NCI-H1092 (cell line): ENCODE measurements at places on chromosomes 2 and 18.

DNA sequence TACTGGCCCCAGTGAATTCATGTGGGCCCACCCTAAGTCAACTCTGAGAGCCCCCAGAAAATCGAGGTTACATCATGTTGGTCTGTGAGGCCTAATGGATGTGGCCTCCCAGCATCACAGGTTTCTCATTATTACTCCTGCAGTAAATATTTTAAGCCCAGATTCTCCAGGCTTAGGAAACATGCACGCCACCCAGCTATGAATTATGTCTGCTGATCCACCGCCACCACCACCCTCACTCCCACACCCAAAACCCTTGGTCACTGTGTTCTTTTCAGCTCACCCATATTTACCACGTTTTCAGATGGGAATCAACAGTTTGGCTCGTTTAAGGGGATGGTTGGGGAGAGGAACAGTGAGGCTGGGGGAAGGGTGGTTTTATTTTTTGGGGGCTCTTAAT lies 128.6 kb downstream of the NCK2 start:
- no peak for DNase-seq

- no peak for DNase-seq
Observed at GRCh38 chr2:178221556-178221955, 27.2 kb downstream of the OSBPL6 start.

- no peak for DNase-seq
Observed at GRCh38 chr2:64311191-64311910, 142.6 kb upstream of the LGALSL start.

- no peak for DNase-seq
Observed at GRCh38 chr2:85644909-85645308, 23.1 kb downstream of the SFTPB start.

DNA sequence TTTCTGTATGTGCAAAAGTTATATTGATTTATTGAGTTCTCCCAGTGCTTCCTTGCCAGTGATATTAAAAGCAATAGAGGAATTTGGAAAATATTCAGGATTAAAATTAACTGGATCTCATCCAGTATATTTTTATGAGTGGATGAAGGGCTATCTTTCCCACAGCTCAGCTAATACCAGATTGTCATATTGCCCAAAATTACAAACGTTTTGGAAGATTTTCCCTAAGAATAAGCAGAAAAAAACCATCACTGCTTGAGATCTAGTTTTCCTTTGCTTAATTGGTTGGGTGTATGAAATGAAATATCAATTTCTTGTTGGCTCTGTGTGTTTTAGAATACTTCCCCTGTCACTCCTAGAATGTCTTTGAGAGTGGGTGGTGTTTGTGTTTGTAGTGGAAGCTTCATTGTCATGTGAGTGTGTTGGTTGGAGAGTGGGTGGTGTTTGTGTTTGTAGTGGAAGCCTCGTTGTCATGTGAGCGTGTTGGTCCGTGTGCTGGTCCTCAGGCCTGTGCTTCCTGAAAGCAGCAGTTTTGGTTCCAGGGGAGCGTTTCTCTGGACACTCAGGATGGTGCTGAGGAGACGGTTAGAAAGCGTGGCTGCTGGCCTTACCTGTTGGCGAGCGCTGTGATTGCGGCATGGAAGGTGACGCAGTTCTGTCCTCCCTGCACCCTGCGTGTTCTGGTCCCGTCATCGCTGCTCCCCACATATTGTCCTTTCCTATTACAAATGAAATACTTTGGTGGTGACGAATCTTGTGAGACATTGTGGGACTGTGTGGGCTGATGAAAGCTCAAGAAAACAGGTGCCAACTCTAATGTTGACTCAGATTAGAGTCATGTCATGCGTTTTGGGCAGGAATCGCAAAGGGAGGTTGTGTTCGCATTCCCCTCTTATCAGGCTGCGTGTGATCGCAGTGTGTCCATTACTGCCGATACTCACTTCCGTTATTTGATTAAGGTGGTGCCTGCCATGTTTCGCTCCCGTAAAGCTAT lies 12.4 kb downstream of the ASB1 start:
- no peak for DNase-seq

DNA sequence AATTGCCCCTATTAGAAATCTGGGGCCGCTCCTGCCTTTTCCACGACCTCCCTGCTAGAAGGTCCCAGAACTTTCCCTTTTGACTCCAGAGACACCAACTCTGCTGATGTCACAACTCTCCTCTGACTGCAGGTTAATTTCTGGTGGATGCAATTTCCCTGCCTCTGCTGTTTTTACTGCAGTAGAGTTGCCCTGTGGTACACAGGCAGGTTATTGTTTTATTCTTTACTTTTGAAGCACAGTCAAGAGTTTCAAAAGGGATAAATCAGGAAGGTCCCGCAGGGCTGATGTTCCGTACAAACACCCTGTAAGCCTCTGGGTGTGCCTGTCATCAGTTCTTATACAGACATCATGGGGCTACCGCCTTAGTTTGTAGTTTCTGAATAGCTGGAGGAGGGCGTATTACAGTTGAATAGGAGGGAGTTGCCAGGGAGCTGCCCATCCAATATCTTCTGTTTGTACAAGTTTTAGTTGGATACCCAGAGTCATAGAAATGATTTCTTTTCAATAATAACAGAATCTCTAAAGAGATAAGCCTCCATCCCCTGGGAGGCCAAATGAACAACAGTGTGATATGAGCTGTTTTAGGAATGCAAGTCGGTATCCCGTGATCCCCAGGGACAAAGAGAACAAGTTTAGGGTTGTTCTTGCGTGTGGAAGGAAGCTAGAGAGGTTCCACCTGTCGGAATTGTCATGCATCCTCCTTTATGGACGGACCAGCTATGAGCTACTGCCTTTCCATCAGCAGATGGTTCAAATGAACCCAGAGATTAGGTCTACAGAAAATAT lies 108.4 kb upstream of the COPS8 start:
- DNase-seq = no peak

GRCh38 chr2:37379881-37380296 lies 35.5 kb downstream of the QPCT start:
- DNase-seq = no peak

DNA sequence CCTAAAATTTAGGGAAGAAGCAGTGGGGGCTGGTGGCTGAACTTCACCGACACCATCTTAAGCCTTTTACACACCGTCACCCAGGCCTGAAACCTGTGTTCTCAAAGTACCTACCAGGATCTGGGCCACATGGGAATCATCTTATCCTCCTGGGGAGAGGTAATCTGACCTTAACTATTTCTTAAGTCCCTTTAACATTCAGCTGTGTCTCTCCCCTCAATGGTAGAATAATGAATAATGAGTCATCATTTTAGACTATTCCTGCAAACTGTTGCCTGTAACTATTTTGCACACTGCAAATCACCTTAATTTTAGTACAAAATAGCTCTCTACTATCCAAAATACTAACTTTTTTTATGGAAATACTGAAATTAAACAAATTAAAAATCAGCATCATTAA lies 149.4 kb upstream of the KLF7 start:
- no peak for DNase-seq

DNA sequence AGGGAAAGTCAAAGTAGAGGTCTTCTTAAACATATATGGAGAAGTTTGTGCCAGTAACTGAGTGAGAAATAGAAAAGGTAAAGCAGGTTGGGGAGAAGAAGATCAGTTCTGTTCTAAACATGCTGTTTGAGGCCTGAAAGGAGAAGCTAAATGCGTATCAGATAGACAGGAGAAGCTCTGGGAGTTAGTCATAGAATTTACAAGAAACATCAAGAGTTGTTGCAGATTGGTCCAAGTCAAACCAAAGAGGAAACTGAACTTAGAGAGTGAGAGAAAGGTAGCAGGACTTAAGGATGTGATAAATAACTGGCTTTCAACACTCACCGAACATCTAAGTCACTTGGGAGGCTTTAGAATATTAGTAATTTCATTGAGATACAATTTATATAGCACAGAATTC lies 29.2 kb upstream of the CERS6 start:
- DNase-seq = no peak

- no peak for DNase-seq
Observed at GRCh38 chr2:216119146-216119545, 10.0 kb downstream of the XRCC5 start.

DNA sequence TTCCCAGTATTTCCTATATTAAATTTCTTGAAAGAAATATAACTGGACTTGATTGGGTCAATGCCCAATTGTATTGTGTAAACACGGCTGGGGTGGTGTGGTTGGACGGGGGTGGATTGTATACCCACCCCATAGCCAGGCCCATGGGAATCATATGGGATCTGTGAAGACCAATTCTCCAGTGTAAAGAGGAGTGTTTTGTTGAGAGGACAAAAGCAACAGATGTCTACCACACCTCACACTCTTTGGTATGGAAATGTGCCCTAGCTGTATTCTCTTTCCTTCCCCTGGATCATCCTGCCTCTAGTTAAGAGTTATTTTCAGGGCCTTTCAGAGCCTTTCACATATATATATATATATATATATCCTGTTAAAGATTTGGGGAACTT lies 57.5 kb upstream of the TGIF1 start:
- no peak for DNase-seq

GRCh38 chr2:27798948-27799645 lies 27.6 kb downstream of the MRPL33 start:
- no peak for DNase-seq

- DNase-seq = no peak
Observed at GRCh38 chr2:135786823-135787222, 45.2 kb downstream of the UBXN4 start.

- DNase-seq = no peak
Observed at GRCh38 chr18:75033516-75033915, 175.4 kb downstream of the PTGR3 start.

GRCh38 chr2:19738707-19739106 lies 163.1 kb downstream of the TTC32 start:
- no peak for DNase-seq

GRCh38 chr2:149573760-149574159 lies 13.8 kb downstream of the MMADHC start:
- no peak for DNase-seq

DNA sequence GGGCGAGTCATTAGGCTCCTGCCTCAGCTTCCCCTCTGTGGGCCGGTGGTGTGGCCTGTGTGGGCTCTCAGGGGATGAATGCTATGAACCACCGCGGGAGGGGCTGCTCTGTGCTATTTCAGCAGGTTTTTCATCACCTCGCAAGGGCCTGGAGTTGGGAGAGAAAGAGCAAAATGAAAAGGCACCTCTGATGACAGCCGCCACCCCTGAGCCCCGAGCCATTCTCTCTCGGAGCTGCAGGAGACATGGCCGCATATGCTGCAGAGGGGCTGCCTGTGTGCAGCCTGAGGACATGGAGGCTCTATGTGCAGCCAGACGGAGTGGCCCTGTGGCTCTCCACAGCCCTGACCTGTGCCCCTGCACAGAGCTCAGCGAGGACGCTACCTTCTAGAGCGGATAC lies 96.2 kb upstream of the CTDP1 start:
- DNase-seq = no peak

DNA sequence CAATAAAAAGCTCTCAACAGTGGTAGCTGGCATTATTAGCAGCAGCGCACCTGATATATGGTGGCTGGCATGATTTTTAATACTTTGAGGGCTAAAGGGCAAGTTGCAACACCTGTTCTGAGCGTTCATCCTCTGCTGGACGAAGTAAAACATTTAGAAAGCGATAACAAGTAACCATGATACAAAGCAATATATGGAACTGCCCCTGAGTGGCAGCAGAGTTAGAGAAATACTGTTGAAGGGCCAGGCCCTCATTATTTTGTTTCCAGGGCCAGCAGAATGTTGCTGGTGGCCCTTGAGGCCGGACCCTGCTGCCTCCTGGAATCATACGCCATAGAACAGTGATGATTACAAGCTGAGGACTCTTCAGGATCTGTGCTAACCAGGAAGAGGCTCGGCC lies 47.8 kb downstream of the ARHGEF4 start:
- DNase-seq = no peak

- no peak for DNase-seq
Observed at GRCh38 chr2:47034973-47035609, 119.5 kb upstream of the MCFD2 start.

GRCh38 chr2:173075781-173076580 lies at the start of gene MAP3K20:
Gene MAP3K20 (plus strand): TSS chr2:173075846. CDS start chr2:173091032, 15,186 bp downstream.
- DNase-seq = peak; percentile 43

DNA sequence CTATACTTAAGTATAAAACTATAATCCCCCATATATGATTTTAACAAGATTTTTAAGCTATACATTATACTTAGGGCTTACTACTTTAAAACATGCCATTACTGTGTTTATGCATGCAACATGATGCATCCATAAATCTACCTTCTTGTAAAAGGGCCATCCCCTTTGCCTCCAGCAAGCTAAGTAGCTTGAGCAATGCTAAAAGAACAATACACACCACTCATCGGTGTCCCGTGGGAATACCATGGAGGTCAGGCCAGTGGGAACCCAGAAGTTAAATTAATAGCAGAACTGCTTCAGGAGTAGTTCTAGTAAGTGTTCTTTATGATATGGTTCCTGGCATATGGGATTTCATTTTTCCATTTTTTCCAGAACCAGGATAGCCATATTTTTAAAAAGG lies 37.8 kb downstream of the SH3RF3 start:
- no peak for DNase-seq

- DNase-seq = no peak
Observed at GRCh38 chr2:54673501-54673998, 49.9 kb upstream of the EML6 start.

- DNase-seq = no peak
Observed at GRCh38 chr18:13219593-13220159, 1.1 kb downstream of the LDLRAD4 start.

- DNase-seq = no peak
Observed at GRCh38 chr18:4658804-4659203, 203.7 kb upstream of the DLGAP1 start.

DNA sequence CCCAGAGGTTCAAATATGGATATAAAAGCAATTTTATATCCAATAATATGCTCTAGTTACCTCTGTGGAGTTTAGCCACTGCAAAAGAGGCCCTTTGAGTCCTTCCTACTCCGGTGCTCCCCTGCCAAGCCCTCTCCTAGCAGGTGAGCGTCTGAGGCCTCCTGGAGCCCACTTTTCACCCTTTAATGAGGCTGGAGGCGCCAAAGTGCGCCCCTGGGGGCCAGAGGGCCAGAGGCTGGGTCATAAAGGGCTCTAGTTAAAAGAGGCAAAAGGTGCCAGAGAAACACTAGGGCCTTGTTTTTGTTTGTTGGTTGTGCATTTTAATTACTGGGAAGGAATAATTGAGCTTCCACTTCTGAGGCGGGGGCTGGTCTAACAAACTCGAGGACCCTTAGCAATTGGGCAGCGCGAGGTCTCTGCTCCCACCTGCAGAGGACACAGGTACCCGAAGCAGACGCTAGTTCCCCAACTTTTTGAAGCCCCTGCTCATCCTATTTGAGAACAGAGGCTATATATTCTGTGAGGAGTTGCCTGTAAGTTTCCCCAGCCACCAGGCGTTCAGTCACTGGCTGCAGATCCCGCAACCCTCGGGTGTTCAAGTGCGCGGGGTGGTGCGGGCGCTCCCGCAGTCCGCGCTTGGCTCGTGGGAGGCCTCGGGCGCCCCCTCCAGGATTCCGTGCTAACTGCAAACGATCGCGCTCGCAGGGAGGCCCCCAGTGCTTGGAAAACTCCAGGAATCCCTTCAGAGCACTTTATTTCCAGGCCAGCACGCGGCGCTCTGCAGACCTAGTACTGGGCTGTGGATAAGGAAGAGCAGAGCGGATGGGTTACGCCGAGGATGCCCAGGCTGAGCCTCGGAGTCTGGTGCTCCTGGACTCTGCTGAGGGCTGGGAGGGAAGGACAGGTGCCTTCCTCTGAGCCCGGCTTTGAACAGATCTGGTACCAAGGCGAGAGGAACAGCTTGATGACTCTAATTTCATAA lies 14.1 kb downstream of the MSGN1 start:
- peak; percentile 31 for DNase-seq

GRCh38 chr2:29742656-29743055 lies 178.7 kb downstream of the ALK start:
- DNase-seq = no peak

- no peak for DNase-seq
Observed at GRCh38 chr2:29485117-29485516, 369.9 kb downstream of the CLIP4 start.
